ENCODE measurements at places on chromosomes 11 and 22.

GRCh38 chr11:12005061-12005460, 3.4 kb downstream of the DKK3 start:
- DNase-seq, result no peak

DNA sequence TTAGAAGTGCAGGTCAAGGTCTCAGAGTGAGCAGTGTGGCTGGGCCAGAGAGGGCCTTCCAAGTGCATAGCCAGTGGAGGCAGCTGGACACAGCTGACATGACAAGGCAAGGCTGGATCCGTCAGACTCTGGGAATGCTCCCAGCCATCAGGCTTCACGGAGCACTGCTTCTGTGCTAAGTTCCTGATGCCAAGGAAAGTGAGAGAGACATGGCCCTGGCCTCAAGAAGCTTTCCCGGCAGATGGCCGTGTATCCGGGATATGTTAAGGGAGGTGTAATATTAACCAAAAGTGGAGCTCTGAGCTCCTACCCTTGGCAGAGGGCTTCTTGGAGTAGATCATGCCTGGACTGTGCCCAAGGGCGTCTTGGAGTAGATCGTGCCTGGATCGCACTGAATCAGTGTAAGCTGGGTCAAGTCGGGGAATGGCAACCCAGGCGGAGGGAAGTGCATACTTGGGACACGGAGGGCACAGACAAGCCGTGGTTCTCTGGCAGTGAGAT, 7.4 kb upstream of the EFCAB6 start:
- DNase-seq, result no peak

GRCh38 chr22:32177221-32177765, 18.2 kb upstream of the C22orf42 start:
- DNase-seq, result no peak

DNA sequence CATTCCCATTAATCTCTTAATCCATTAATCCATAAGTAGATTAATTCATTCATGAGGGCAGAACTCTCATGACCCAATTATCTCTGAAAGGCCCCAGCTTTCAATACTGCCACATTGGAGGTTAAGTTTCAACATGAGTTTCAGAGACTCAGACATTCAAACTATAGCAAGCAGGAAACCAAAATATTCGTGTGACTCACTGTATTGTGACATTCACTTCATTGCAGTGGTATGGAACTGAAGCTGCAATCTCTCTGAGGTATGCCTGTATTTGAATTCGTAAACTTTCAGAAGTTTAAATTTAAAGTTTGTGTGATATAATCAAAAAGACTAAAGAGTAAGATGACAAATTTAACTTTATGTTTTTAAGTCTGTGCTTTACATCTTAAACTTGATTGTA, 2.9 kb upstream of the OR52J3 start:
- DNase-seq, result no peak

DNA sequence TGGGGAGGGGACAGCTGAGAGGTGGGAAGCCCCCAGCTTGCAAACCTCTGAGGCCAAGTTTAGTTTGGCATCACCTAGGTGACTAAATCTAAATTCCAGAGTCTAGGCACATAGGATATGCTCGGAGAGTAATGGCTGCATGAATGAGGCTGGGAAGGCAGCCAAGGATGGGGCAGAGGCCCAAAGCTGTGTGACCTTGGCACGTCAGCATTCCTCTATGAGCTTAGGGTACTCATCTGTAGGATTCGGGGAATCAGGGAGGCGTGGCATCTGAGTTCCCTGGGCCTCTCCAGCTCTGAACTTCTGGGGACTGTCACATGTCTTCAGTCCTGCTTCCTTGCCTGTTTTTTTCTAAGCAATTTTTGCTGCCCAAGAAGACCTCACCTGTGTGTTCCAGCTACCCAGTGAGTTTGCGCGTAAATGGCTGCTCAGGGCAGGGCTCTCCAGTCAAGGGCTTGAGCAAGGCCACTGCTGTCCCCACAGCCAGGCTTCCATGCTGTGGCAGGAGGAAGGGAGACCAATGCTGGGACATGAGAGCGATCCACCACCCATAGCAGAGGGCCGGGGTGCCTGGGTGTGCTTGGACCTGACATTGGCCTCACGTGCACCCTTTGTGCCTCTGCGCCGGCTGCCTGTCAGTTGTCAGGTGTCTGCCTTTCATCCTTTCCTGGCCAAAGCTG, 13.9 kb downstream of the DAGLA start:
- no peak for DNase-seq

GRCh38 chr11:134459246-134460061, 47.4 kb upstream of the B3GAT1 start:
- DNase-seq, result no peak

GRCh38 chr11:72673943-72674828, at the start of gene PDE2A:
Gene PDE2A (minus strand): TSS chr11:72674422. CDS start chr11:72674207, 215 bp downstream.
- no peak for DNase-seq

DNA sequence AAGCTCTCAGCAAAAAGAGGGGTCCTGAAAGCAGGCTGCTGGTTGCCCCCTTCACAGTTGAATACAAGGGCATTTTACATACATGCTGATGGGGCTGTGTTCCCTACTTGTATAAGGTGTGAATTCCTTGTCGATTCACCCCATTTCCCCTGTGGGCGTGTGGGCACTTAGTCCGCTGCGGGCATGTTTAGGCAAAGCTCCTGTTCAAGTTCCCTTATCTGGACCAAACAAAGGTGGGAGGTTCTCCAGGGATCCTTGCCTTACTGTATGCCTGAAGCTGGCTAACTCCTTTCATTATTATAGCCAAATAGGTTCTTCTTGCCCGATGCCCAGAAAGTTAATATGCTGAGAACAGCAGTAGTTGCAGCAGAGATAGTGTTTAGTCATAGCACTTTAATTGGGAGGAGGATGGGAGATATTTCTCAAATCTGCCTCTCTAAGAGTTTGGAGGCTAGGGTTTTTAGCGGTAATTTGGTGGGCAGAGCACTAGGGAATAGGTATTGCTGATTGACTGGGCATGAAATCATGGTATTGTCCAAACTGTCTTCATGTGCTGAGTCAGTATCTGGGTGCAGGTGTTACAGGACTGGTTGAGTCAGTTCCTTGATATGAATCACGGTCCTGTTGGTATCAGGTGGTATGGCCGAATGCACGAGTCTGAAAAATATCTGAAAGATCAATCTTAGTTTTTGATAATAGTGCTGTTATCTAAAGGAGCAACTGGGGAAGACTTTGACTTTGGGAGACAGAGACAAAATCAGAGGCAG, 32.7 kb downstream of the METTL15 start:
- DNase-seq, result no peak

GRCh38 chr11:121610706-121611105, 157.9 kb upstream of the SORL1-AS1 start:
- DNase-seq, result no peak

GRCh38 chr11:5226732-5227310, at the start of gene HBB:
Gene HBB (minus strand): TSS chr11:5227071. CDS start chr11:5227021, 50 bp downstream.
- DNase-seq, result no peak

DNA sequence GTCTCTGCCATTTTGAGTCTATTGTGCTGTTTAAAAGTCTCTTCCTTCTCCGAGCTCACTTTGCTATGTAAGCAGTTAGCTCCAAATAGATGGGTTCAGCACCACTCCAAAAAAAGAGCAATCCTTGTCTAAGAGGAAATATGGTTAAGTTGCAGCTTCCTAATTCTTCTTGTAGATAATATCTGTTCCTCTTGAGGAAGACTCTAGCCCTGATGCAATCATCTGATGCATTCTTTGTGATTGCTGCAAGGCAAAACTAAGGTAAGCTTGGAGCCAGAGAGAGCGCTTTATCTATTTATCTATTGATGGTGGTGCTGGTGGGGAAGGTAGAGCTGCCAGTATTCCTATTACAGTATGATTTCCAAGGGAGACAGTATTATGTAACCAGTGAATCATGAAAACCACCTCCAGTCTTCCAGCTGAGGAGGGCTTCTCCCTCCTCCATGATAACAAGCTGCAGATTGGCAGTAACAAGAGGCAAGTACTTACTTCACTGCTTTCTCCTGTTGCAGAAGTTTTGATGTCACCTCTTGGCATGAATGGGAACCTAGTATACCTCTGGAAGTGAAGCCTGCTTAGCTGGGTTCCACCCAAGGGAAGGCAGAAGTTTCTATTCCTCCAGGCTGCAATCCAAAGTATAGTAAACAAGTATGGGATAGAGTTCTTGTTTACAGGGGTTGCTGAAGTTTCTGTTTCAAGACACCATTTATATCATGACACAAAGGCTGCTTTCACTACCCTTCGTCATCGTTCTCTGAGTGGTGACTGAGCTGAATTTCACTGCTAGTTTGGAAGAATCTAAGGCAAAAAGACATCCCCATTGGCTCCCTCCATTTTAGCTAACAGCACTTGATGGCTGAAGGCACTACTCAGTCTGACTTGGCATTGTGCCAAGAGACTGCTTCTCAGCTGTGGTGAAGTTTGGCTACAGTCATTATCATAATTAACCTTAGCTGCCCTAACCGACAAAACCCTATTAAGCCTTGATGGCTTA, 49.7 kb downstream of the FDX1 start:
- DNase-seq, result no peak

DNA sequence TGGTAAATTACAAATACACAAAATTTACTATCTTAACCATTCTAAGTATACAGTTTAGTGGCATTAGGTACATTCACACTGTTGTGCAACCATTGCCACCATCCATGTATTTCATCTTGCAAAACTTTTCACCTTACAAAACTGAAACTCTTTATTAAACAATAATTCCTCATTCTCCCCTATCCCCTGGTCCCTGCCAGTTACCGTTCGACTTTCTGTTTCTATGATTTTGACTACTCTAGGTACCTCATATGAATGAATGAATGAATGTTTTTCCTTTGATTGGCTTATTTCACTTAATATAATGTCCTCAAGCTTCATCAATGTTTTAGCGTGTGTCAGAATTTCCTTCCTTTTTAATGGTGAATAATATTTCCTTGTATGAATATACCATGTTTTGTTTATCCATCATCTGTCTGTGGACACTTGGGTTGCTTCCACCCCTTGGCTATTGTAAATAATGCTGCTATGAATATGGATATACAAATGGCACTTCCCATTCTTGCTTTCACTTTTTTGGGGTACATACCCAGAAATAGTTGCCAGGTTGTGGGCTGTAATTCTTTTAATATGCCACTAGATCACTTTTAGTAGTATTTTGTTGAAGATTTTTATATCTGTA, 93.0 kb downstream of the UVRAG start:
- no peak for DNase-seq

DNA sequence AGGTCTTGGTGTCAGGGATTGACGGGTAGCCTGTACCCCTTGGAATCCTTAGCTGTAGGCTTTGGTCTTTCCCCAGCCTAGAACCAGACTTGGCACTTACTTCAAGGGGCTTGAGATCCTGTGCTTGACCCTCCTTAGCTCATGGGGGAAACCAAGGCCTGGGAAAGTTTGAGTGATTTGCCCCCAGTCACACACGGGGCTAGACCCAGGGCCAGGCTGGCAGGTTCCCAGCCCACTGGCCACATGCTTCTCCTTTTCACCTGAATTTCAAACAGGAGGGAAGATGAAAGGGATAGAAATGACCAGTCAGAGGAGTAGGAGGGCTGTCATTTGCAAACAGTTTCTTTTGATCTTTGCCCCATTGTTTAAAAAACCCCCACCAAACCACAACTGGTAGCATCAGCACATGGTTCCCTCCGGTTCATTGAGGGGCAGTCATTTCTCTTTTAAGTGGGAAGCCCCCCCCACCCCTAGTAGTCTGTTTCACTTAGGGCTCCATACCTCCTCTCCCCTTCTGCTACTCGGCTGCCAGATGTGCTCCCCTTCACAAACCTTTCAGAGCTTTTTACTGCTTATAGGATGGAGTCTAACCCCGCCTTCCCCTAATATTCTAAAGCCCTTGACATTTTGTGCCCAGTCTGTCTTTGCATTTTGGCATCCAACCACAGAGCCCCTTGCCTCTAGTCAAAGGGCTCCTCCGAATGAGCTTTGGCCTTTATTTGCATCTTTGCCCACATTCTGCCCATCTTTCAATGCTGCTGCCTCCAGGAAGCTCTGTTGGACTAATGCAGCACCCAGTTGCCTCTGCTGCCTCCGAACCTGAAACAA, 37.6 kb downstream of the ZNRF3 start:
- no peak for DNase-seq

DNA sequence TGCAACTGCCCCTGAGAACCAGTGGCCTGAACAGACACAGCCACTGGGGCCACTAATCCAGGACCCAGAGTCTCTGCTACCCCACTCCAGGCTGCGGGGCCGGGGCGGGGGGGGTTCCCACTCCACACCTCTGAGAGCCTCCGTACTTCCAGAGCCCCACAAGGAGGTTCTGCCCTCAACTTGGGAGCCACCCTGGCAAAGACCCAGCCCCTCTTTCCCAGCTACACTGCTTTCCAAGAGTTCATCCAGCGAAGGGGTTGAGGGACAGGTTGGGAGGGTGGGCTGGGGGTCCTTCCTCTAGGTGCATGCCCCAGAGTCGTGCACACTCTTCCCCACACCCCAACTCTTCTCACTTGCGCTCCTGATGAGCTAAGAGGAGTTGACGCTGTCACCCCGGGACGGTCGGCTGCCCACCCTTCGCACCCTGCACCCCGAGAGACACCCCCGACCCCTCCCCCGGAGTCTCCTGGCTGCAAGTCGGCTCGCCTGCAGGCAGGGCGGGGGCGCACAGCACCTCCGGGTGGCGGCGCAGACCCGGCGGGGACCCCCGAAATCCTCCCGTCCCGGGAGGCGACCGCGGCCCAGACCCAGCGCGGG, 531 bp downstream of the RAB3IL1 start:
- no peak for DNase-seq

- no peak for DNase-seq
Measured at GRCh38 chr22:27985323-27986275, 66.5 kb upstream of the PITPNB start.

- DNase-seq, result no peak
Measured at GRCh38 chr22:20437613-20438426, at the start of gene SCARF2. Gene SCARF2 (minus strand): TSS chr22:20437825. CDS start chr22:20437754, 71 bp downstream.

DNA sequence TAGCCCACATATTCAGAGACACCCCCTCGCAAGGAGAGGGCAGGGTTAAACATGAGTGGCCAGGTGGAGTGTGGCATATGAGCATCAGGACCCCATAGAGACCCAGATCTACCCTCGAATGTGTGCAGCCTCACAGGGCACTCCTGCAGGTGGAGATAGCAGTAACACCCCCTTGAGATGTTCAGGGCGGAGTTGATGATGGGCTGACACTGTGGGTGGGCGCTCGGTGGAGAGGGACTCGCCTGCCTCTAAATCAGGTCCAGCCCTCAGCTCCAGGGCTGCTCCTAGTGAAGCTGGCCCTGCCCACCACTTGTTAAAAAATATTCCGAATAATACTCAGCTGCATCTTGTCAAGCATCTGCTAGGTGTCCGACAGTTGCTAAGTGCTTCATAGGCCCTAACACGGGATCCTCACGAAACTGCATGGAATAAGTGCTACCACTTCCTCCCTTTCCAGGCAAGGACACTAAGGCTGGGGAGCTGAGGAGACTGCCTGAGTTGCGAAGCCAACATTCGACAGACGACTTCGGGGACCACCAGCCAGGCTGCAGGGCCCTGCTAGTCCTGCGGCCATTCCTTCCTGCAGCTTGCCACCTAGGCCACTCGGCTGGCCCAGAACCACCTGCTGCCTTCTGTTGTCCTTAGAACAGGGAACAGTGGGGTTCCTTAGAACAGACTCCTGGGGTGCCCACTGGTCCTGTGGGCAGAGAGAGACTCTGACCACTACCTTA, 74.0 kb upstream of the WNT11 start:
- DNase-seq, result no peak

- no peak for DNase-seq
Measured at GRCh38 chr11:14258221-14258935, 100.6 kb downstream of the RRAS2 start.

GRCh38 chr22:35352214-35353111, 28.4 kb upstream of the HMOX1 start:
- no peak for DNase-seq

- no peak for DNase-seq
Measured at GRCh38 chr11:47163193-47163592, 13.5 kb downstream of the ARFGAP2 start.

- DNase-seq, result no peak
Measured at GRCh38 chr11:59802639-59803176, 7.9 kb downstream of the MRPL16 start.

- DNase-seq, result no peak
Measured at GRCh38 chr22:44698531-44699421, 3.2 kb upstream of the PRR5 start.

All from stimulated activated CD8-positive, alpha-beta memory T cell treated with anti-CD3 and anti-CD28 coated beads, Interleukin-7, amount 100 ng/mL, for 1 hour (primary cell).